ENCODE measurements at places on chromosomes 12 and 14. TPM values are rescaled to one million over a fixed set of nuclear protein-coding genes. Genes with fewer than 3 reads are reported as not detected.

The RPL10L gene
- total RNA-seq = not detected

The IL25 gene
- not detected for total RNA-seq

The ASIC1 gene
- 1.2 TPM for total RNA-seq

The A2ML1 gene
- total RNA-seq = not detected

The NFE2 gene
- total RNA-seq = 1.0 TPM

GRCh38 chr12:106305376-106305775, 2.8 kb downstream of the TCP11L2 start:
- DNase-seq = no peak

GRCh38 chr12:68287106-68287505, 33.7 kb upstream of the IL22 start:
- DNase-seq = no peak

DNA sequence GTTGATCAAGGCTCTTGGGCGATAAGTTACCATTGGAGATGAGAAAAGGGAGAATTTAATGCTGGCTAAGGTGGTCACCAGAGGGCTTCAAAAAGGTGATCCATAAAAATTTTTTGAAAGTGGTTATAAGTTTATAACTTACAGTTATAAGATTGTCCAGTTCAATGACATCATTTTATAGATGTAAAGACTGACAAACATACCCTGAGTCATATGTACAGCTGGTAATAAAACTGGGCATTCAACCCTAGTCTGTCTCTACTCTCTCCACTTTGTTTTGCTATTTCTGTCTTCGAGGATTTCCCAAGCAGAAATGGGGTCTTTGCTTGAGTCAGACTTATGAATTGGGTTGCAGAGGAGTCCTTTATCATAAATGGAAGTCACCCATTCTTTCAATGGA, 454.0 kb downstream of the SOX5 start:
- DNase-seq = no peak

DNA sequence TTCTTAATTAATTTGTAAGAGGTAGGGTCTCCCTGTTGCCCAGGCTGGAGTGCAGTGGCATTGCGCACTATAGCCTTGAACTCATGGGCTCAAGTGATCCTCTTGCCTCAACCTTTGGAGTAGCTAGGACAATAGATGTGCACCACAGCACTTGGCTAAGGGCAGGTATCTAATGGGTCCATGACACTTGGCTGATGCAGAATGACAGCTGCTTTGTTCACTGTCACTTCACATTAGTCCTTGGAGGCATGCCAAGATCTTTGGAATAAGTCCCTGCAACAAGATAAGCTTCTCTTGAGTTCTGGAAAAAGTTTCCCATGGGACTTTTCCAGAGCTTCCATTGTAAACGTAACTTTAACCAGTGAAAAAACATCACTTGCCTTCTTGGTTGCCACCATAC, 23.4 kb downstream of the COQ6 start:
- DNase-seq = no peak
